PC-9 (cell line): ENCODE measurements at places on chromosomes 2 and 18.

DNA sequence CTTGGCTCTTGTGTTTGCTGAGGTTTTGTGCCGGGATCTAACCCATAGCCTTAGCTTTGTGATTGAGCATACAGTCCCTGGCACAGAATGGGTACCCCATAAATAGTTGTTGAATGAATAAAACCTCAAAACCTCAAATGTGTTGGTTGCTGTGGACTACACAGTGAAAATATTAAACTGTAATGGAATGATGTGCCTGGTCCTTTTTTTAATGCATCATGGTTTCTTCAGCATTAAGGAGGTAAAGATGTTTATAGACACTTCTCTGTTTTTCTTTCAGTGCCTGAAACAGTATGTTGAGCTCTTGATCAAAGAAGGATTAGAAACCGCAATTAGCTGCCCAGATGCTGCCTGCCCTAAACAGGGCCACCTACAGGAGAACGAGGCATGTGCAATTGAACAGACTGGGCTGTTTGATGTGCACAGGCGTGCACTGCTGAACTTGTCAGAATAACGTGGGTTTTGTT lies 97.0 kb downstream of the RNF144A start:
- no peak for DNase-seq

- no peak for DNase-seq
Observed at GRCh38 chr2:39511605-39512433, 74.7 kb upstream of the MAP4K3 start.

DNA sequence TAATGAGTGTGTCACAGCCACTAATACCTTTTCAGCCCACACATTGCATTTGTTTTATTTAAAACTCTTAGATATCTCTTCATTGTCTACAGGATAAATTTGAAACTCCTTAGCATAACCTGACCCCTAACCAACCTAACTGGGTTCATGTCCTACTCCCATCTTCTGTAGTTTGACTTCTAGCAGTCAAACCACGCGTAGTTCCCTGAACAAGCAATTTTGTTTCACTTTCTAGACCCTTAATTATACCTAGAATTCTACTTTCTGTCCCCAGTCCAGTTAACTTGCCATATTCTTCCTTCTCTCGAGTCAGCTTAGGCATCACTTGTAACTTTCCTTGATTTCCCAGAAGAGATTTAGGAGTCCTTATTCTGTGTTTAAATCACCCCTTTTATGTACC lies 55.1 kb downstream of the RBBP8 start:
- DNase-seq, result no peak

DNA sequence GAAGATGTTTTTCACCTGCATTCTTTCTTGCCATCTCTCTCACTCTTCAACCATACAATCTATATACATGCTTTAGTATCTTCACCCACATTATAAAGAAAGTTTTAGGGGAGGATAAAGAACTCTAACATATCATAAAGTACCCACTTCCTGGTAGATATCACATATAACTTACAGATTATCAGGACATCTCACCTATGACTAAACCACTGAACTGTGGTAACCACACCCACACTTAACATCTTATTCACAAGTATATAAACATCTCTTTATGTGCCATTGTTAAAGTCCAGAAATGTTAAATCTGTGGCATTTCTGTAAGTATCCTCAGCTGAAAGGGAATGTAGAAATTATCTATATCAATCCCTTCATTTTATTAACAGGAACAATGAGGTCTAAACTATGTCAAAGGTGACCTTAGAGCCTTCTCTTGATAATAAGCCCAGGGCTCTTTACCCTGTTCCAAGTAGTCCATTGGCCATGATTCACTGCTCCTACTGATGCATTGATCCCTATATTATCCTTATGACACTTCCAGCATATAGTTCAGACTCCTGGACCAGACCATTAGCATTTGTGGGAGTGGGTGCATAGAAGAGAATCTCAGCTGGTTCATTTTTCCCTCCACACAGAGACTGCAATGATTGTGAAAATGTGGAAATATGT lies 182.4 kb downstream of the SUCLG1 start:
- DNase-seq, result no peak

GRCh38 chr2:101175991-101176390 lies 24.8 kb upstream of the TBC1D8 start:
- no peak for DNase-seq

- no peak for DNase-seq
Observed at GRCh38 chr2:240319221-240319854, 116.1 kb upstream of the GPC1 start.

DNA sequence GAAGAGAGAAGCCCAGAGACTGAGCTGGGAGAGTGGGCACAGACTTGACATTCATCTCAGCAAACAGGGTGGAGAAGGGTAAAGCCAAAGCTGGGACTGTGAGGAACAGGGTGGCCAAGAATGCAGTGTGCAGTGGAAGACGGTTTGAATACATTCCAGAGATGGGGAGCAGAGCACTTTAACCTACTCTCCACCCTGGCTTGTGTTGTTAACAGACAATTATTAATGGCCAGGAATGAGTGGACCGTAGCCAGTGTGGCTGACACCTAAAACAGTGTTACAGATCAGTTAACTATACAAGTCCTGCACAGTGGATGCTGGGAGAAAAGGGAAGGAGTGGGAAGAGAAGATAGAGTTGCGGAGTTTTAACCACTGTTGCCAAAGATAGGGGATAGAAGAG lies 7.4 kb upstream of the NAB1 start:
- no peak for DNase-seq

DNA sequence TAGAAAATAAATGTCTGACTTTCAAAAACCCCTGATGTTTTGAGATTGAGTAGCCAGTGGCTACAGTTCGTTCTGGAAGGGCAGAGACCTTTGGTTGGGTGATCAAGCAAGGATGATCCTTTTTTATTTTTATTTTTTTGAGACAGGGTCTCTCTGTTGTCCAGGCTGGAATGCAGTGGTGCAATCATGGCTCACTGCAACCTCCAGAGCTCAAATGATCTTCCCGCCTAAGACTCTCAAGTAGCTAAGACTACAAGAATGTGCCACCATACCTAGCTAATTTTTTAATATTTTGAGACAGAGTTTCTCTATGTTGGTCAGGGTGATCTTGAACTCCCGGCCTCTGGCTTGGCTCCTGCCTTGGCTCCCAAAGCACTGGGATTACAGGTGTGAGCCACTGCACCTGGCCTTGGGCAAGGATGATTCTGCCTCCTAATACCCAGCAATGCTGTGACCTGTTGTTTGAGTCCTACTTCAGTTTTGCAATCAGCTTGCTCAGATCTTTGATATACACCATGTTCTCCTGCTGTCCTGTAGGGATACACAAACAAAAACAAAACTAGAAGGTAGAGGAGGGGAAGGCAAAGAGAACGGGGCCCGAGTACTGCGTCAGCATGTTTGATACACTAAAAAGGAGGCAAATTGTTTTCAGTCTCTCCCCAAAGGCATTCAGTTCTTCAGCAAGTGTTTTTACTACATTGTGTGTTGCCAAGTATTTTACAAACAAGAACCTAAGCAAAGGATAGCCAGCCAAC lies 59.2 kb upstream of the LYPD6B start:
- DNase-seq, result no peak

GRCh38 chr2:72080286-72081145 lies 67.1 kb downstream of the CYP26B1 start:
- no peak for DNase-seq

- no peak for DNase-seq
Observed at GRCh38 chr18:57060814-57061213, 86.1 kb upstream of the BOD1L2 start.

DNA sequence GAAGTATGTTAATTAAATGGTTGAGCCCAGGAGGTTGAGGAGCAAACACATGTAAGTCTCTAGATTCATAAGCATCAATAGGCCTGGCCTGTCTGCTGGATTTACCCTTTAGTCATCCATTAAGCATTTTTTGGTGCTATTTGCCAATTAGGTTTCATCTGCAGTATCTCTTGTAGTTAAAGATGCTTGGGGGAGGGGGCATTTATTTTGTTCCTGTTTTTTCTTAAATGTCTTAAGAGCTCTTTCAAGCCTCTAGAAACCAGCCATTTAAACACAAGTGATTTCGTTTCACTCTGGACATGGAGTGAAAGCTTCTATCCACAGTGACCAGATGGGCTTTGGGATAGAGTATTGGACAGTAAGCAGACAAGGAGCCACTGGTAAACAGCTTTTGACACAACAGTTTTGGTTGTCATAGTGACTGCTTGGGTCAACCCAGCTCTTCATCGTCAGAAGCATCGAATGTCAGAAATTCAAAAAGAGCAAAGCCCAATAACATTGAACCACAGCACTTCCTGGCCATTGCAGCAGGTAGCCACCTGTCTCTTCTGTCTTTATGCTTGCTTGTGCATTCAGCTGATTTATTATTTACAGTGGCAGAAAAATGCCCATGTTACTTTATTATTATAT lies 4.9 kb downstream of the QPCT start:
- DNase-seq, result no peak

GRCh38 chr2:15385184-15385583 lies 175.9 kb downstream of the NBAS start:
- no peak for DNase-seq

- DNase-seq, result no peak
Observed at GRCh38 chr2:6945087-6945813, 28.0 kb downstream of the RNF144A start.

DNA sequence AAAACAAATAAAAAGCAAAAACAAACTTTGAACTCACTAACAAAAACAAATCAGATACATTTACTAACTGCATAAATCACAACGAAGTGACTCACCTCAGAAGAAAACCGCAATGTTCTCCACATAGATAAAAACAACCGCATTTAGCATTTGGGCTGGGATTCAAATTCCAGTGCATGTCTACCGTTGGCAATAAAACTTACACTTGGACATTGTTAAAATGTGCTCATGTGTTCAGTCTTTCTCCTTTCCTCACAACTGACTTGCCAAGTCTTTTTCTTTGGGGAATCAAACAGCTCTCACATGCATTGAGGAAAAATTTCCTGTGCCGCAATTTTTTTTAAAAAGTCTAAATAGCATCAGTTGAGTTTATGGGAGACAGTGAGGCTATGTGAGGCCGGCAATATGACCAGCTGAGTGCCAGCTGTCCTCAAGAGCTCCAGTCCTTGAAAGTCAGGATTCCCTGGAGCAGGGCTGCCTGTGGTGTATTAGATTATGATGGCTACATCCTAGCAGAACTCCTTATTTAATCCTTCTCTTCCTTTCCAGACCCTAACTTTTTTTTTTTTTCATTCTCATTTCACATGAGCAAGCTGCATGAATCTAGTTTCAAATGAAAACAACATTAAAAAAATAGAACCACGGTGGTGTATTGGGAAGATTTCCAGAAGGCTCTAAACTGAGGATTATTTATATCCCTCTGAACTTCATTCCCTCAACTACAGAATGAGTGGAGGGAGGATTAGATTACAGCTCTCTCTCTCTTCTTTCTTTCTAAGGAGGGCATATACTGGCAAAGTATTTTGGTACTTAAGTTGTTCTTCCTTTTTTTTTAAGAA lies 70.2 kb upstream of the MEIS1 start:
- no peak for DNase-seq

DNA sequence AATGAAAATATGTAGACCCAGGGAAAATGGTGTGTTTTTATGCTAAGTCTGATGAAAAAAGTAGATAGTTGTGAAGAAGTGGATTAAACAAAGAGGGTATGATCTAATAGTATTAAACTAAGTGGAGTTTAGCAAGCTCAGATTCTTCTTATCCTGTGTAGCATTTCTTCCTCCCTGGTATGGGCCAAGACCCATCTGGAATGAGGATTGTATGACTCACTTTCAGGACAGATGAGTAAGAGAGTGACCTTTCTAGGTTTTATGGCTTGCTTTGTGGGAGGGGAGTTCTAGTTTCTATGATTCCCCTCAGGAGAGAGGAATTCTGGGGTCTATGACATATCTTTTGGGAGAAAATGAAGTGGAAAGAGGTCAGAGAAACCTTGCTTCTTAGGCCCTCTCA lies 550.1 kb downstream of the SPAG16 start:
- DNase-seq, result no peak

DNA sequence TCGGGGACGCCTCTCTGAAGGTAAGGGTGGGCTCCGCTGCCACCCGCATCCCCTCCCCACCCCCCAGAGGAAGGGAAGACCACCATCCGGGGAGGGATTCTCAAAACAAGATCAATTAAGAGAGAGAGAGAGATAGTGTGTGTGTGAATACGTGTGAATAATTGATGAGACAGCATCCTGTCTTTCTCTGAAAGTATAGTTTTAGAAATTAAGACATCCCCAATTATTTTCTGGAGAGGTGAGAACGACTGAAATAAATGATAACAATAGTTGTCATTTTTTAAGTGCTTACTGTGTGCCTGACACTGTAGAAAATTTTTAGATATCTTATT lies 751 bp downstream of the IL18R1 start:
- no peak for DNase-seq

DNA sequence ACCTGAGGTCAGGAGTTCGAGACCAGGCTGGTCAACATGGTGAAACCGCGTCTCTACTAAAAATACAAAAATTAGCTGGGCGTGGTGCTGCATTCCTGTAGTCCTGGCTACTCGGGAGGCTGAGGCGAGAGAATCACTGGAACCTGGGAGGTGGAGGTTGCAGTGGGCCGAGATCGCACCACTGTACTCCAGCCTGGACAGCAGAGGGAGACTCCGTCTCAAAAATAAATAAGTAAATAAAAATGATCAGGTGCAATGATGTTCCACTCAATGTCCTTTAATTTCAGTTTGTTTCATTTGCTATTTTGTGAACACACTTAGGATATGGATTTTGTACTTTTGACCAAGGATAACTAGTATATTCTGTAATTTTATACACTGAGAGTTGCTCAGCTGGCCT lies 9.3 kb downstream of the HADHA start:
- DNase-seq, result no peak

GRCh38 chr18:11808001-11808855 lies 43.0 kb upstream of the CHMP1B start:
- DNase-seq, result peak; percentile 92
